ENCODE measurements at places on chromosomes 2 and 18. TPM values are rescaled to one million over a fixed set of nuclear protein-coding genes. Genes with fewer than 3 reads are reported as not detected.
A peak's percentile ranks its signal among the peaks of the same experiment; 100 is the strongest.

Gene SCRN3
- total RNA-seq, result 26.7 TPM

Gene PID1
- total RNA-seq, result 1.0 TPM

Gene TMEM178A
- total RNA-seq, result 2.9 TPM

GRCh38 chr18:79988071-79988450, 302 bp downstream of the TXNL4A start:
- peak; percentile 10 for DNase-seq

Gene SNTG2
- total RNA-seq, result not detected

DNA sequence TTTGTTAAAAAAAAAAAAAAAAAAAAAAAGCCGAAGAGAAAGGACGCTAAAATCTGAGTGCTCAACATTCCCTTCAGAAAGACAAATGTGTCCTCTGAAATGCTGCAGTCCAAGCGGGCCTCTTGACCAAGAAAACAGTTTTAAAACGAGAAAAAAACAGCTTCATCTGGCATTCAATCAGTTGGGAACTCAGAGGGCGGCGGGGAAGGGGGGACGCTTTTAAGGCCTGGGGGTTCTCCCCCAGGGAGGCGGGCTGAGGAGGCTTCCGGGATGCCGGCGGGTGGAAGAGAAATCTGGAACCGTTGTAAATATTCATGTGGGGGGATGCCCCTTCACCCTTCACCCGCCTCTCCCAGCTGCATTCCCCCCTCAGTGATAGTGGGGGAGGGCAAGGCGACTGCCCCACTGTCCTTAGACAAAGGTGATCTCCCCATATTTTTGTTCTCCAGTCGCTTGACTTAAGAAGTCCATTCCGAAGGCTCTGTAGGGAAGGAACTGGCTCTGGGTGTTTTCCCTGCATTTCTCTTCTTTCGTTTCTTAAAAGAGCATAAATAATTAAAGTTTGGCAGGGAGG, 3.3 kb upstream of the HOXD11 start:
- DNase-seq, result no peak

- peak; percentile 40 for DNase-seq
Observed at GRCh38 chr2:40039549-40039948, 260.5 kb upstream of the THUMPD2 start.

DNA sequence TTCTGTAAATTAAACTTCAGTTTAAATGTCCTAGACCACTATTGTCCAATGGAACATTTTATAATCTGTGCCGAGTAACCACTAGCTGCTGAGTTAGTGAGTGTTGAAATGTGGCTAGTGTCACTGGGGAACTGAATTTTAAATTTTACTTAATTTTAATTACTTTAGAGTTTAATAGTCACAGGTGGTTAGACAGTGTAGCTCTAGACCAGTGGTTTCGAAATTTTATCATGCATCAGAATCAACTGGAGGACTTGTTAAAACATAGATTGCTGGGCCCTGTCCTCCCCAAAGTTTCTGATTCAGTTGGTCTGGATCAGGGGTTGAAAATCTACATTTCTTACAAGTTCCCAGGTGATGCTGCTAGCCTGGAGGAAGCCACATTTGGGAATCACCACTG, 110.4 kb downstream of the FMNL2 start:
- no peak for DNase-seq

DNA sequence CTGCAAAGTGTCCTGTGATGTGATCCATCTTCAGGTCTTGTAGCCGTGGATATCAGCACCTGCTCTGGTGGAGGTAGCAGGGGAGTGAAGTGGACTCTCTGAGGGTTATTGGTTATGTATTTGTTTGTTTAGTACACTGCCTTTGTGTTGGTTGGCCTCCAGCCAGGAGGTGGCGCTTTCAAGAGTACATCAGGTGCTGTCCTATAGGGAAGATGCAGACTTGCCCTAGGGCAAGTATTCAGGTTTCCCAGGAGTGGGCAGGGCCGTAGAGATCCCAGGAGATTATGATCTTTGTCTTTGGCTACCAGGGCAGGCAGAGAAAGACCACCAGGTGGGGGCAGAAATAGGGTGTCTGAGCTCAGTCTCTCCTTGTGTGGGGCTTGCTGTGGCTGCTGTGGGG, 411.8 kb downstream of the SOX11 start:
- DNase-seq, result no peak

Gene REG3G
- total RNA-seq, result not detected

DNA sequence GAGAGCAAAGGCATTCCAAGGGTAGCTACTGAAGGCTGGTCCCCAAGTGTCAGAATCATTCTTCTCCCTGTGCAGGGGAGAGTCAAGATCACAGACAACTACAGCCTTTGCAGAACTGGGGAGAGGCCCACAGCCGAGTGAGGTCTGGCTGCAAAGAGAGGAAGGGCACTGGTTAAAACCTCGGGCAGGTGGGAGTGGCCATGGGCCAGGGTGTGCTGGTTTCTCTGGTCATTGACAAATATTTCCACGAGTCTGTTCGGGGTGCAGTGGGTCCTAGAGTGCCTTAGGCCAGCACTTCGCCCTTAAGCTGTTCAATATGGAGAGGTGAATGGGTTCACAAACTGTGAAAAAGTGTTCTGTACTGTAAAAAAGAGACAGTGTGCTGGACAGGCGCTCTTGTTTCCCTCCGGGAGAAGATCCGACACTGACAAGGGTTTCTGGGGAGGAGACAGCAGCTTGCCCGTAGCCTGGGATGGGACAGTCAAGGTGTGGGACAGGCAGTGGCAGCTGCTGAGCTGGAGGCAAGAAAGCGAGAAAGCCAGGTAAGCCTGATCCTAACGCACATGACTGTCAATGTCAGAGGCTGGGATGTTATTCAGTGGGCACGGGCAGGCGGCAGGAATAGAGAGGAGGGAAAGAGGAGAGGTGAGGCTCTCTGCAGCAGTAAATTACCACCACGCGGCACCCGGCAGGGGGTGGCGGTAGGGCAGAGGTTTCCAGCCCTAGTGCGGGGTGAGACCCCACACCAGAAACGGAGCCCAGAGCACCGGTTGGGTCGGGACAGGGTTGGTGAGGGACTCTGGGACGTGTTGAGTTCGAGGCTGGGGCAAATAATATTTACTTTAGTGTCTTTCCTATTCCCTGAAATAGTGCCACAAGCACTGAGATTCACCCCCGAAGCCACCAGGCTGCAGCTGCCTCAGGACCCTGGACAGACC, 2.0 kb downstream of the NPPC start:
- DNase-seq, result no peak

Gene SRSF7
- total RNA-seq, result 121 TPM

GRCh38 chr2:122239440-122239839, 484.0 kb downstream of the TSN start:
- DNase-seq, result no peak

- DNase-seq, result peak; percentile 28
Observed at GRCh38 chr2:25123682-25124081, 44.7 kb downstream of the POMC start.

GRCh38 chr2:73939419-73939818, 12.7 kb downstream of the DGUOK start:
- DNase-seq, result peak; percentile 77

Gene AQP12A
- not detected for total RNA-seq

Gene SP9
- not detected for total RNA-seq

DNA sequence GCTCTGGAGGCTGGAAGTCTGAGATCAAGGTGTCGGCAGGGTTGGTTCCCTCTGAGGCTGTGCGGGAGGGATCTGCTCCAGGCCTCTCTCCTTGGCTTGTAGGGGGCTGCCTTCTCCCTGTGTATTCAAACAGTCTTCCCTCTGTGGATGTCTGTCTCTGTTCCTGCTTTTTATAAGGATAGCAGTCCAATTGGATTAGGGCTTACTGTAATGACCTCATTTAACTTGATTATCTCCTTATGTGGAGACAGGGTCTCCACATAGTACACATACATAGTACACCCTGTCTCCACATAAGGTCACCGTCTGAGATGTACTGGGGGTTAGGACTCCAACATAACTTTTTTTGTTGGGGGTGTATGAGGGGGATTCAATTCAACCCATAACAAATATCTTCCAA, 30.5 kb downstream of the TCF7L1 start:
- DNase-seq, result no peak

DNA sequence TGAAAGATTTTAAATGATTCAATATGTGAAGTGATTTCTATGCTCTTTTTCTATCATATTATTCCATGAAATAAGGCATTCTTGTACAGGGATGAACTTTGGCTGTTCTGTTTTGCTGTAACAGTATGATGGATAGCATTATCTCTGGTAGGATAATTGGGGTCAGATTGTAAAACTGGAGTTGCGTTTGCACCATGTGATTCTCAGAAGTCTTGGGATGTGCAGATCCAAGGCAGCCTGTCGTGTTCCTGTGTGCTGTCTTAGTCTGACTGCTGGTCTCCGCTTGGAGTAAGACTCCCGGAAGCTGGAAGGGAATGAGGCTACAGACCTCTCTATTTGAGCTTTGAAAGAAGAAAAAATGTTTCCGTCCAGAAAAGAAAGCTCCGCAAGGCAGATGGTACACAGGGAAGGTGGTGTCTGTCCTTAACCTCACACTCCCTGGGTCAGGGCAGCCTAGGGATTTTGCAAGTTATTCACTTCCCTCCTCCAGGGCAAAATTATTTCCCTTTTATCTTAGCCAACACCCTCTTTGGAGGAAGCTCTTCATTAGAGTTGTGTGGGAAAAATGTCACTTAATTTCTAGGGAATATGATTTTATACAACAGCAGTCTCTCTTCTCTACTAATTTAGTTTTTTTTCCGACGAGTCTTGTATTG, 250.6 kb downstream of the PTPRM start:
- DNase-seq, result no peak

DNA sequence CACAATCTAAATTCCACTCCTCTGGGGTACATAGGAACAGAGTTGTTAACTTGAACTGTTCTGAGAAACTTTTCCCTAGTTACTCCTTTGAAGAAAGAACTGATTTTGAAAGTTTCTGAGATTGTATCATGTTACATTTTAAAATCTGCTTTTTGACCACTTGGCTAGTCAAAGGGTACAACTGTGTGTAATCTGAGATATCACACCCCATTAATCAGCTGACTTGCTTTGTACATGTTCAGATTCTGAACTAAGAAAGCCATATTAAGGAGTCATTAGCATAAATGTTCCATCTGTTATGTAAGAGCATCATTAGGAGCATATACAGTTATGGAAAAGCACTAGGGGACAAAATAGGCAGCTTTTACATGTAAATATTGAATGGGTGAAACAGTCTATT, 3.8 kb upstream of the WDR35 start:
- DNase-seq, result no peak

DNA sequence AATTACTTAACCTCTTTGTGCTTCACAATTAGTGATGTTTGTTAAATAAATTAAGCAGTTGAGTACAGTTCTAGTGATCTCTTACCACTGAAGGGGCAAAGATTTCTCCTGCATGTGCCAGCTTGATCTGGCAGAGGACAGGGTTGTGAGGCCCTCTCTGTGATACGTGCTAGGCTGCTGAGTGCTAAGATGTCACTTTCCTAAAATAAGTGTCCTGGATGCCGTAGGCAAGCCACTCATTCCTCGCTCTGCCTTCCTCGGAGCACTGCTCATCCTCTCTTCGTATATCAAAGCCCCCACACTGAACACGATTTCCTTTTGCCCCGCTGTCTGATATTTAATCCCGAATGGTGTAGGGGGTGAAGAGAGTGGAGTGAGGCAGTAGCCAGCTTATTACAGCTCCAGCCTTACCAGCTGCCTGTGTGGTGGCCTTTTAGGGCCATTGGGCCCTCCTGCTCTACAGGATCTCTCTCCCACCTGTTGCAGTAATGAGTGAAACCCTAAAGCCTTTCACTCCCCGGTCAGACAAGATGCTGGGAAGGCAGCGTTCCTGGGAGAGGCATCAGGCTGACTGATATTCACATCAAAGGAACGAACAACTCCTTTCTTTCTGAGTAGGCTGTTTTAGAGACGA, 40.5 kb downstream of the PTPRM start:
- no peak for DNase-seq

- DNase-seq, result no peak
Observed at GRCh38 chr18:55981712-55982475, 393.9 kb upstream of the TCF4 start.

GRCh38 chr2:217192366-217192765, 332.5 kb upstream of the TNP1 start:
- DNase-seq, result no peak

GRCh38 chr2:184646177-184646576, 47.8 kb downstream of the ZNF804A start:
- peak; percentile 87 for DNase-seq

DNA sequence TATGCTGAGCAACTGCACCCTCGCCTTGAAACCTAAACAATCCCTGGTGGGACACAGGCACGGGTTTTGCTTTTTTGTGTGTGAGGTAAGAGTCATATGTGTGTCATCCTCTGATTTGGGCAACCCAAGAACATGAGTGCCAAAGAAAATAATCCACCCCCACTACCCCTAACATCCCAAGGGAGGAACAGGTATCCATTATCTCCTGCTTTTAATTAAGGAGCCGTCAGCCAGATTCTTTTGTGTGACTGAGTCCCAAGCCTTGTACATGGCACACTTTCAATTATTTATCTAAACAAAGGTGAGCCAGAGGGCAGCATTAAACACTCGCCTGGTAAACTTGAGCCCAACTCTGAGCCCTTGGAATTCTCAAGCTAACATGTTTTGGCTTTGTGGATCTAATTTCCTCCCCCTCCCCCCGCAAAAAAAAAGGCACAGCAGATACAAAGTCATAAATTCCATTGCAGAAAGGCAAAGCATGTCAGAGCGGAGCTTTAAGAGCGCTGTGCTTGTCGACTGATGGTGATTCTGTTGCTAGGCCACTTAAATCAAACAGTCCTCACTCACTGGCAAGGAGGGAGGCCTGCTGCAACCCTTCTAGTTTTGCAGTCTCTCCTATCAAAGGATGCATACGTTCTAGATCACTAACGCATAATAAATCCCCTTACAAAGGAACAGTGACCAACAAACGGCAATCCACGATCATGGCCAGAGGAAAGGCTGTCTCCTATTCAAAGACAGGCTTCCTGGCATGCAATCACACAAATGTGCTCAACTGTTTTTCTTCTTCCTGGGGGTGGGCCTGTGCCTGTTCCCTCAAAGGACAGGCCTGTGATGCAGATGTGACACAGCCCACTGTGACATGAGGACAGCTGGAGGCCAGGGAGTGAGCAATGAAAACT, 143.5 kb upstream of the LMAN1 start:
- peak; percentile 28 for DNase-seq

DNA sequence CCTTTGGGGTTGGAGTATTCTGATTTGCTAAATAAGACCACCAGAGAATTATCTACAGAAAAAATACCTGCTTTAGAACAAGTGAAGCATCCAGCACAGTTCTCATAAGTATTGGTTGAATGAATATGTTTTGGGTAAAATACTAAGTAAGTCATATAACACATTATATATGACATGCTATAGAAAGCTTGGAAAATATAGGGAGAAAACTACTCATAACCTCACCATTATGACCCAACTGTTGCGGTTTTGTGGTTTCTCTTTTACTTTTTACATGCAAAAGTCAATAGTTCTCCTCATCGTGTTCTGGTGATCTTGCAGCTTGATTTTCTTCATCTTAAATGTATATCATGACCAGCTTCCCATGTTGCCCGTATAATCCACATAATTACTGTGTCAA, 66.2 kb downstream of the DIPK1C start:
- no peak for DNase-seq
